ENCODE measurements at places on chromosomes 11 and 22.
A peak's percentile ranks its signal among the peaks of the same experiment; 100 is the strongest.

DNA sequence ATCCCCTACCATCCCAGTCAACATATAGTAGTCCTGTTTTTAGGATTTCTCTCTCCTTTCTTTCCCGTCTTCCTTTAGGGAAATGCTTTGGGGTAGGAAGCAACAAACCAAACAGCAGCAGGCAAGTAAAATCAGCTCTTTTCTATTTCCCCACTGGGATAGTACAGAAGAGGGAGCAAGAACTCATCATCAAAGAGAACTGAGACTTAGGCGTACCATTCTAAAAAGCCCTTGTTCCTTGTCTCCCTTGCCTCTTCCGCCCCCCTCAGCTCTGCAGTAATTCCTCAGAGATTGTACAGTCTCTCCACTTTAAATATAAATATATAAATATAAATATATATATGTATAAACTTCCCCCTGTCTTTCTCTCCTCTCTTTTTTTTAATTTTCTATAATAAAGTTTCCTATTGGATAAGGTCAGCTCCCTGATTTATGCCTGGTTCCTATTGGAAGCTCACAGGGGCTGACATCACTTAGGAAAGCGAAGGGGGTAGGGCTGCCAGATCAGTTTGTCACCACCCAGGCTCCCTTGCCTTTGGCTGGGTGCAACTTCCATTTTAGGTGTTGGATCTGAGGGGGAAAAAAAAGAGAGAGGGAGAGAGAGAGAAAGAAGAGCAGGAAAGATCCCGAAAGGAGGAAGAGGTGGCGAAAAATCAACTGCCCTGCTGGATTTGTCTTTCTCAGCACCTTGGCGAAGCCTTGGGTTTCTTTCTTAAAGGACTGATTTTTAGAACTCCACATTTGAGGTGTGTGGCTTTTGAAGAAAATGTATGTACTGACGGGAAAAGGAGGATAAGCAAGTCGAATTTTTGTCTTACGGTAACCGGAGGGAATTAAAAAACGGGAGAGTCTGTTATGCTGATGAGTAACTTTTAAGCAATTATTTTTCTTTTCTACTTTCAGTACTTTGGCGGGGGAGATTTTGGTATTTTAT lies at the start of gene CTNND1:
Gene CTNND1 (plus strand): TSS at position 502 of the 934 bp plus-strand sequence. CDS start 29,677 bp downstream, outside the sequence.
- peak; percentile 88 for DNase-seq

GRCh38 chr22:24325105-24325757 lies 54.6 kb downstream of the SPECC1L start:
- no peak for DNase-seq

GRCh38 chr11:111368285-111368560 lies 10.9 kb downstream of the POU2AF1 start:
- DNase-seq: no peak

- no peak for DNase-seq
Measured at GRCh38 chr11:112392904-112393303, 132.2 kb upstream of the PLET1 start.

DNA sequence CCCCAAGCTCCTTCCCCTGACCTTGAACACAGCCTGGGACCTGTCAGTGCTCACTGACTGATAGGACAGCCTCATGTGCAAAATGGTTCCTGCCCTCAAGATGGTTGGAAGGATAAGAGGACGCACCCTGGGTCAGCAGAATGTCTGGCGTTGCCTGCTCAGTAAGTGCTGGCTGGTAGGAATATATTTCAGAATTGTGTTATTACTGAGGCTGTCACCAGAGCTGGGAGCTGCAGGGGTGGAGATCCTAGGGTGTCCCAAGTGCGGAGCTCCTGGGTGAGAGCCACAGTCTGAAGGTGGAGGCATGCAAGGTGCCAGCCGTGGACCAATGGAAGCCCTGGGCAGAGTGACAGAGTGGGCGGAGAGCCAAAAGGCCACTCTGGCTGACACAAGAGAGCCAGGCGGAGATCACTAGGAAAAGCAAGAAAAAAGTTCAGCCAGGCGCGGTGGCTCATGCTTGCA lies 1.0 kb upstream of the SEC14L4 start:
- no peak for DNase-seq

DNA sequence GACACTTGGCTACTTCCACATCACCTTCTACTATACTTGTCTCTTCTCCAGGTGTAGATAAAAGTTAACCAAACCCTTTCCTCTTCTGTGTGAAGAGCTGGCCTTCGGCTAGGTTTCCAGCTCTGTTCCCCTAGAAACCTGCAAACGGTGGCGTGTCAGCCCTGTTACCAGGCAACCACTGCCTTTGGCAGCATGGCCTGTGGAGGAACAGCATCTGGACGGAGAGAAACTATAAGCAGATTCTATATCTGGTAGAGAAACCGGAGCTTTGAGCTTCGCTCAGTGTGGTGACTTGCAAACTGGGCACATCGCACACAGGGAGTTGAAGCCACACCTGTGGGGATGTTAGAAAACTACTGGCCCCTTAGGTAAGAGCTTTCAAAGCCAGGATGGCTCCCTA lies 35.9 kb downstream of the ARAP1 start:
- DNase-seq: no peak

GRCh38 chr22:30113494-30113893 lies 33.2 kb downstream of the HORMAD2 start:
- no peak for DNase-seq

GRCh38 chr22:19879246-19879570 lies 24.5 kb upstream of the GNB1L start:
- DNase-seq: peak; percentile 51

- DNase-seq: no peak
Measured at GRCh38 chr11:8733852-8734251, 51.3 kb downstream of the RPL27A start.

All from sciatic nerve (tissue), 2 donors.